ENCODE measurements at places on chromosomes 13 and 19.

DNA sequence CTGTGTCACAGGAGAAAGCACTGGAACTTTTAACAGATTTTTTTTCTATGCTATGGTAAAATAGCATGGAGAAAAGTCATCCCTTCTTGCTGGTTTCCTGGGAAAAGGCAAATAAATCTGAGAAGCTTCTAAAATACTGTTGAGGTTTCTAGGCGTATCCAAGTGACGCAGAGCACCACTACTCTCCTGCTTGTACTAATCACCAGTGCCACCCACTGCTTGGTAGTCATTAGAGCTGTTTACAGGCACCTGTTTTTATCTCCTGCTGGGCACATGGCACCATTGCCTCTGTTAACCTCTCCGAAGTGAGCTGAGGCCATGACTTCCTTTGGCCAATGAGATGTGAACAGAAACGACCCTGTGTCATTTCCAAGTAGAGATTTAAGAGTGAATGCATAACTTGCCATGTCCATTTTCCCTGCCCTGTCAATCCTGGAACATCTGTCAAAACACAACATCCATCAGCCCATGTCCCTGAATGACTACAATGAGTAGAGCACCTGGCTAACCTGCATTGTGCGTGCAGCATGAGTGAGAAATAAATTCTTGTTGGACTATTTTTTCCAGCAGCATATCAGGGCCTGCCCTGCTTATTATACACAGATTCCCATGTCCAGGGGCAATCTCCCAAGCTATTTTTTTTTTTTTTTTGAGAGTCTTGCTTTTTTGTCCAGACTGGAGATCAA, 17.3 kb upstream of the OXGR1 start:
- no peak for DNase-seq

GRCh38 chr13:90552702-90553101, 794.8 kb upstream of the MIR17HG start:
- DNase-seq, result no peak

DNA sequence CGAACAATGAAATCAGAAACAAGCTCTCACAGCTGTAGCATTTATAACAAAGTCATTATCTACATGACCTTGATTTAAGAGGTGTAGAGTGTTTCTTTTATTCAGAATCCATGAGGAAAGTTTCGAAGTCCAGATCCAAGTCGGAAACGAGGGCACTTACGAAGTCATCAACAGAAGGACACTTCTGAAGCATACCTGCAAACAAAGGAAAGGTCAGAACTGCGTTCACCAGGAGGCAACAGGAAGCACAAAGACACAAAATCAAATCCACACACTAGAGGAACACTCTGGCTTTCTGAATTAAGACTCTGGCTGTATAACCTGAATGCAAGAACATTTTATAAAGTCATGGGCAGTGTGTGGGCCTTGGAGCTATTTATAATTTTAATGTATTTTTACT, 158.9 kb downstream of the MIPEP start:
- no peak for DNase-seq

DNA sequence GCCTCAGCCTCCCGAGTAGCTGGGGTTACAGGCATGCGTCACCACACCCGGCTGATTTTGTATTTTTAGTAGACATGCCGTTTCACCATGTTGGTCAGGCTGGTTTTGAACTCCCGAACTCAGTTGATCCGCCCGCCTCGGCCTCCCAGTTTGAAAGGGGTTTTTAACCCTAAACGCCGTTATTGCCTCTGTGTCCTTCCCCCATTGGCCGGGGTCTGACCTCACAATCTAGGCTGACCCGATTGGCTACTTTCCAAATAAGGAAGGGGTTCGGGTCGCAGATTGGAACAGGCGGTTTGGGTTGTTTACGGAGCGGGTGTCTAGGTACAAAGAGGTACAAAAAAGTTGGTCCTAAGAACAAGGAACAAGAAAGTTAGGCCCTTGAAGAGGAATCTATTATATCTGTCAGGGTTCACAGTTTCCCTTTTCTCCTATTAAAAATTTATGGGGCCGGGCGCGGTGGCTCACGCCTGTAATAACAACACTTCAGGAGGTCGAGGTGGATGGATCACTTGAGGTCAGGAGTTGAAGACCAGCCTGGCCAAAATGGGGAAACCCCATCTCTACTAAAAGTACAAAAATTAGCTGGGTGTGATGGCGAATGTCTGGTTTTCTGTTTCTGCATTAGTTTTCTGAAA, 1.0 kb downstream of the ZNF253 start:
- peak; percentile 3 for DNase-seq

DNA sequence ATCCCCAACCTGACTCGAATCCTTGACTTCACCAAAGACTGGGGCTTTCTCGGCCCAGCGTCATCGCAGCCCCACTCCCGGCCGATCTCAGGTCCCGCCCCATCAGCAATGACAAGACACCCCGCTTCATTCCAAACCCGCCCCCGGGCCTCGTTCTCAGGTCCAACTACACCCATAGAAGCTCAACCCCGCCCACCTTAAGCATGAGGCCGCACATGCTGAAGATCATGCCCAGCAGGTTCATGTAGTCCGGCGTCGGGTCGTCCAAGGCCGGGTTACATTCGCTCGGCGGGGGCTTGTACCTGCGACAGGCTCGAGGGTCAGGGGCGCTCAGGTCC, 2.3 kb downstream of the WDR83 start:
- no peak for DNase-seq

DNA sequence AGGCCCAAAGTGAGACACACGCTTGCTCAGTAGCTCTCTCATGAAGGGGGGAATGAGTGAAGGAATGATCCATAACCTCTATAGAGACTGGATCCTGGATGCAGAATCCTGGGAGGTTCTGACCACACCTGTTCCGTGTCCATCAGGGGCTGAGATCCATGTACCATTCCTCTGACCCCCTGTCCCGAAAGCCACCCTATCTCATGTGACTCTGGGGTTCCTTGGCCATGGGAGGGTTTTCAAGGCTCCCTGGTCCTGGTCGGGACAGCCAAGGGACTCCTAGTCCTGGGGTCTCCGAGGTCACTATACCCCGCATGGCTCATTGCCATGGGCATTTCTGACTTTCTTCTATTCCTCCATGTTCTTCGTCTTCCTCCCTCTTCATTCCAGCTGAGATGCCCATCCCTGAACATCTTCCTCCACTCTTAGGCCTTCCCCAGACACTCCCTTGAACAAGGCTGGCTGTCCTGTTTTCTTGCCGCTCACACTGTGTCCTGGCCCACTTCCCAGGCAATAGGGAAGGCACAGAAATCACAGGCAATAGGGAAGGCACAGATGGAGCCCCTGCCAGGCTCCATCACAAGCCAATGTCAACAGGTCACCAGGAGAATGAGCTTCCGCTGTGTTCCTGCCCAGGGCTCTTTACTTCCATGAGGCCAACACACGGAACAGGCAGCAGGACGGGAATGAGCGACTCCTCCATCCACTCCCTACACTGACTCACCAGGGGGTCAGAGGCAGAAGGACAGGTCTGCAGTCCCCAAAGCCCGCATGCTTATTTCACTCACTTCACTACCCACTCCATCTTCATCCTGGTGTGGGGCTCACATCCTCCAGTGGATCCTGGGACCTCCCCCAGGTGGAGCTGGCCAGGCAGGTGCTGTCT, 3.2 kb downstream of the CEACAM5 start:
- no peak for DNase-seq

Data from NCI-H1092 (cell line).